ENCODE measurements at places on chromosomes 6 and 20.

GRCh38 chr6:161189891-161190290, 84.0 kb downstream of the AGPAT4 start:
- peak; percentile 70 for DNase-seq

DNA sequence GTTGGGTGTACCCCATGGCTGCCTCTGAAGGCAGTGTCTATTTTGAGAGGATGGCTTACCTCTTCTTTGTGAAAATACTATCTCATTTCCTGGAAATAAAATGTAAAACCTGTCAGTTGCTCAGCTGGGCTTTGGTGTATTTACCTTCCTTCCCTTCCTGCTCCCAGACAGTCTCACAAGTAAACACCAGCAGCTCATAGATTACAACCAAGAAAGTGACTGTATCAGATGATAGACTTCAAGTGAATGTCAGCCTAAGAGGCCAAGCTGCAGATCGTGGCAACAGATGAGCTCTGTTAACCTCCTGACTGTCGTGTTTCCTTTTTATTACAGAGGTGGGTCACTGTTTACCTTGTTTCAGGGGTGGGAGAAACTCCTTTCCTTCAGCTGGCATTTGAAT, 37.3 kb downstream of the RNF8 start:
- DNase-seq = no peak

GRCh38 chr20:22924046-22924737, 110.9 kb upstream of the SSTR4 start:
- DNase-seq = no peak

- DNase-seq = no peak
Observed at GRCh38 chr6:87421576-87421975, 13.8 kb downstream of the CFAP206 start.

- DNase-seq = no peak
Observed at GRCh38 chr6:169953686-169954085, 202.3 kb downstream of the ERMARD start.

DNA sequence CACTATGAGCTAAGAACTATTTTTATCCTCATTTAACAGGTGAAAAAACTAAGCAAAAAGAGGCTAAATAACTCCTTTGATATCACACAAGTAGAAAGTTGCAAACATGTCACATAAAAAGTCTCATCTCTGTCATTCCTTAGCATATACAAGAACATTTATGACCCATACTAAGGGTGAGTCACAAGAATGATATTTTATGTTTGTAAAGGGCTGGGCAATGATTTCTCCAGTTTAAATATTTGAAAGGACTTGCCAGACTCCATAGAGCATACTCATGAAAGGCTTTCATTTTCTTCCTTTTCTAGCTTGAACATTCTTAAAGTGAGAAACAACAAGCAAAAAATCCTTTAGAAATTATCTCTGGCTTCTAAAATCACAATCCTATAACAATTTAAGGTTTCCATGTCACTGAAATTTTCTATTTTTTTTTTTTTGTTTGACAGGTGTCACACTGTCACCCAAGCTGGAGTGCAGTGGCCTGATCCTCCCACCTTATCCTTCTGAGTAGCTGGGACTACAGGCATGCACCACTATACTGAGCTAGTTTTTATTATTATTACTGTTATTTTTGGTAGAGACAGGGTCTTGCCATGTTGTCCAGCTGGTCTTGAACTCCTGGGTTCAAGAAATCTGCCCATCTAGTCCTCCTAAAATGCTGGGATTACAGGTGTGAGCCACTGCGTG, 338.0 kb upstream of the KHDRBS2 start:
- no peak for DNase-seq

GRCh38 chr20:10047427-10047826, 12.6 kb downstream of the ANKEF1 start:
- peak; percentile 33 for DNase-seq

GRCh38 chr6:36028877-36029324, 1.3 kb downstream of the MAPK14 start:
- DNase-seq = peak; percentile 78

DNA sequence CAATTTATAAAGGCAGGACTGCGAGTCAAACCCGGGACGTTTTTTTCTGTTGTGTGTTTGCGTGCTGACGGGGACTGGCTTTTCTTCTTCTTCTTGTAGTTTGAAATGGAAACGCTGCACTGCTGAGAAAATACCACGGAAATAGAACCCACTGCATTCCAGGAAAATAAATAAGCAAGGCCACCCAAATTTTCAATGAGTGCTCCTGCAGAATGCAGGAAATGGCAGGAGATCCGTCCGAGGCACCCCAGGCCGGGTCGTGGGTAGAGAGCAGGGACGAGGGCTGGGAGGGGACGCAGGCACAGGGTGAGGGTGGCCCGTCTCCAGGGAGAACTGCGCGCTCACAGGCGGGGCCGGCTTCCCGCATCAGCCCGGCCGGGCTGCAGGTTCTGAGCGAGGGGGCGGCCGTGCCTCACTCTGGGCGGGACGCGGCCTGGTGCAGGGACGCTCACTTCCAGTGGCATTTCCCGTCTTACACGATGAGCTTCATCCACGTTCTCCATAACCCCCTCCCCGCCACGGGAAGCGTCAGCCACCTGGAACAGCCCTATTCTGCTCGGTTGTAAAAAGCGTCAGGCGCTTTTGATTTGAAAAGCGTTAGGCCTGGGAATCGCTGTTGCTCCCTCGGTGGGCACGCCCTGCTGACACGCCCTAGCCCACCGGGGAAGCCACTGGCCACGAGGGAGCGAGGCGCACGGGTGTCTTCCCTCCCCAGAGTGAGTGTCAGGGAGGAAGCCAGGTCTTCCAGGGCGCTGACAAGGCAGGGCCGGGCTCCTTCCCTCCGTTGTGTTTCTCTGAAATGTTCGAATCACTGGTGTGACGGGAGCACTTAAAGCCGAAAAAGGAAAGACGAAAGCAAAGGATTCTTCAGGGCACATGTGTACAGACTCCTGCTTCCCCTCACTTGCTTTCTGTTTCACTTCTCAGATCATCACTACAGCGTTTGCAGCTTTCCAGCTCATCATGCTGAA, 17.9 kb upstream of the EXOC2 start:
- peak; percentile 88 for DNase-seq

DNA sequence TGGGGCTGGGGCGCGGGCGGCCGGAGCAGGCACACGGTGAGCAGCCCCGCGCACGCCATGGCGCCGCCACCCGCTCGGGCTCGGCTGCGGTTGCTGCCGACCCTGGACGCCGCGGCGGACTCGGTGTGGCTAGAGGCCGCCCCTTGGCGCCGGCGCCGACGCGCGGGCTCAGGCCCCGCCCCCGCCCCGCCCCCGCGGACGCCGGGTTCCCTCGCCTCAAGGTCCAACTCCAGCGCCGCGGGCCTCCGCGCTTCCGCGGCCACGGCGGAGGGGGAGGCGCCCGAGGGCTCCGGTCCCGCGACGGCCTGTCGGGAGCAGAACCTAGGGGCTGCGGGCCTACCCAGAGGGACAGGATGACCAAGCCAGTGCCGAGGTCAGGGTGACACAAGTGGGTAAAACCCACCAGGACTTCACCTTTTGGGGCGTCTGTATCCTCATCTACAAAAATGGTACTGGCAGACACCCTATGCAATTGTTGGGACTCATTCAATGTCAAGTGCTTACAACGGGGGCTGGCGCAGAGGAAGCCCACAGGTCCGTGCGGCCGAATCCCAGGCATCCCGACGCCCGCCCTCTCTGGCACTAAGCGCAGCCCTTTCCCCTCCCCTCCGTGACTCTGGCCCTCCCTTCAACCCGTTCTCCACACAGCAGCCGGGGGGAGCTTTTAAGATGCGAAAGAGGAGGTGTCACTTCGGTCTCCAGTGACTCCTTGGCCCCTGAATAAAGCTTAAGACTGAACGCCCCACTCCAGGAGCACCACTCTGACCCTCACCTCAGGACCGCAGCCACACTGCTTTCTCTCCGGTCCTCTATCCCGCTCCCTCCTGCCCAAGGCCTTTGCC, at the start of gene NECAB3:
Gene NECAB3, minus strand, starts transcription at position 135 of the 842 bp plus-strand sequence. Its CDS starts 76 bp downstream, at position 59.
- DNase-seq = peak; percentile 94

- no peak for DNase-seq
Observed at GRCh38 chr6:34695729-34696188, 808 bp downstream of the ILRUN start.

DNA sequence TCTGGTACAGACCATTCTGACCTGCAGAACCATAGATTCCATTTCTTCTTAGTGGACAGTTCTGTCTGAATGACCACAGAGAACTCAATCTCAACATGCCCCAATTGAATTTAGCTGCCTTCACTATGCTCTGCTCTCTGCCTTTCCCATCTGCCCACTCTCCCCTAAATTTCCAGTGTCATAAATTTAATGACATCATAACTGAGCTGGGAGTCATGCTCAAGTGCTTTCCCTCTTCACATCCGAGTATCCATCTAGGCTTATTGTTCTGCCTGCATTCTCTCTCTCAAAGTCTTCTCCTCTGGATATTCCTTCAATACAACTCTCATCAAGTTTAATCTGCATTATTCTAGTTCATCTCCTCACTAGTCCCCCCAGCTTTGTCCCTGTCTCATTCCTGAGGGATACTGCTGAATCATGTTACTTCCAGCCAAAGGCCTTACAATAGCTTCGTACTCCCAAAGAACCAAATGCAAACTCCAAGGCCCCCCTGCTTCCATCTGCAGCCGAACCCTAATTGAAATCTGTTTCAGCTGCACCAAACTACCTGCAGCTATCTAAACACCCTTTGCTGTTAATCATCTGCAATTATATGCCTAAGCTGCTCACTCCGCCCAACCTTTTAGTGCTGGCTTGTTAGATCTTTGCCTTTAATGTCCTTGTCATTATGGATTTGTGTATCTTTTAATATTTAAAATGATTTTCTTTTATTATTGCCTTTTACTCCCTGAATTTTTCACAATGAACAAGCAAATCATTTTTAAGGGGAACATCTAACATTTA, 46.1 kb downstream of the SLC35B3 start:
- DNase-seq = no peak

- DNase-seq = no peak
Observed at GRCh38 chr6:44474190-44474631, 86.7 kb downstream of the CDC5L start.

DNA sequence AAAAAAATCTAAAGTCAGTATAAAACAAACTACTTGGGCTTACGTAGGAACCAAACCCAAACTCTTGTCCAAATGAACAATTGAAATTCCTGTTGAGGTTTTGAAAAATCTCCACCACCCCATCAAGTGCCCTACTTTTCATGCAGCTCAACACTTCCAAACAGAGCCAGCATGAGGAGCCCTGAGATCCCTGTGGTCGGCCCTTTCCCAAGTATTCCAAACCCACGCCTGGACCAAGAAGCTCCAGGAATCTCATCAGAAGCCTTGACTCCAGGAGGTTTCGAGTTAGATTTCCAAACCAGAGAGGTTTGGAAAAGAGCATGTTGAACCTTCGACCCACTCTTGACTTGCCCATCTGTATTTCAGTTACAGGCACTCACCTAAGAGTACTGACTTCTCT, 179.3 kb downstream of the MTFR2 start:
- no peak for DNase-seq

GRCh38 chr6:158071121-158072082, 89.7 kb downstream of the SYNJ2 start:
- no peak for DNase-seq

Measured in suppressor macrophage treated with lipopolysaccharide for 1 hour (primary cell).